Esophagus squamous epithelium (tissue), 5 donors: ENCODE measurements at places on chromosomes 12 and 14.
A peak's percentile ranks its signal among the peaks of the same experiment; 100 is the strongest.

DNA sequence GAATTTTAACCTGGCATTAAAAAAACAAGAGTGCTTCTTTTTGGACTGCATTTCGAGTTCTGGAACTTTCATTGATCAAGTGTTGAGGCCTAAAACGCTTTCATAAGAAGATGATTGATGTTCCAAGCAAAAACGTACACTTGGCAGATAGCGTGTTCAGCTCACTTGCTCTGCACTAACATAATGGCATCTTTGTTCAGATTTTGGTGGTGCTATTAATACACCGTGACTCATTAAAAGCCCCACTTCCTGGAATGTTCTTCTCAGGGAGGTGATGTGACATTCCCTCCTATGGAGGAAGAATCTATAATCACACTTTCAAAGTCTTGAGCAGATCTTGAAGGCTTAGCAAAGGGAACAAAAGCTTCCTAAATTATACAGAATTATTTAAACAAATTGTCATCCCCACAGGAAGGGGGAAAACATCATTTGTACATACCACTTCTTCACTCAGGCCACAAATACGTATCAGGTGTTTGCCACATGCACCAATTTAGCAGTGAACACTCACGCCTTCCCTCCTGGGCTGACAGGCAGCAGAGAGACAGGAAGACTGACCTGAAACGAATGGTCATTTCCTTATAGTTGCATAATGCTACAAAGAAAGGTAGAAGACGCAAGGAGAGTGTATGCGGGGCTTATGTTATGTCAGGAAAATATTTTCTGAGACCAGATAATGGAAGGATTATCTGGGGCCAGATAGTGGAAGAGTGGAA lies 15.4 kb downstream of the HSP90AA1 start:
- no peak overlapping the region for H3K27ac ChIP-seq
- H3K4me3 ChIP-seq, result no peak overlapping the region
- no peaks in the 10 kb centered on the region for H3K36me3 ChIP-seq
- H3K4me1 ChIP-seq, result no peaks in the 10 kb centered on the region
- no peaks in the 10 kb centered on the region for H3K27me3 ChIP-seq

GRCh38 chr12:26239122-26239851 lies 43.9 kb downstream of the SSPN start:
- H3K36me3 ChIP-seq, result no peaks in the 10 kb centered on the region
- H3K4me3 ChIP-seq, result no peak overlapping the region
- H3K4me1 ChIP-seq, result no peaks in the 10 kb centered on the region
- H3K27me3 ChIP-seq, result no peaks in the 10 kb centered on the region
- H3K27ac ChIP-seq, result peak overlapping the region; percentile 61

- H3K27me3 ChIP-seq, result no peaks in the 10 kb centered on the region
- no peak overlapping the region for H3K4me3 ChIP-seq
- H3K4me1 ChIP-seq, result no peaks in the 10 kb centered on the region
- H3K27ac ChIP-seq, result no peak overlapping the region
- H3K36me3 ChIP-seq, result no peaks in the 10 kb centered on the region
These were observed 41.7 kb downstream of the NPAS3 start for GRCh38 chr14:32980178-32980901.

DNA sequence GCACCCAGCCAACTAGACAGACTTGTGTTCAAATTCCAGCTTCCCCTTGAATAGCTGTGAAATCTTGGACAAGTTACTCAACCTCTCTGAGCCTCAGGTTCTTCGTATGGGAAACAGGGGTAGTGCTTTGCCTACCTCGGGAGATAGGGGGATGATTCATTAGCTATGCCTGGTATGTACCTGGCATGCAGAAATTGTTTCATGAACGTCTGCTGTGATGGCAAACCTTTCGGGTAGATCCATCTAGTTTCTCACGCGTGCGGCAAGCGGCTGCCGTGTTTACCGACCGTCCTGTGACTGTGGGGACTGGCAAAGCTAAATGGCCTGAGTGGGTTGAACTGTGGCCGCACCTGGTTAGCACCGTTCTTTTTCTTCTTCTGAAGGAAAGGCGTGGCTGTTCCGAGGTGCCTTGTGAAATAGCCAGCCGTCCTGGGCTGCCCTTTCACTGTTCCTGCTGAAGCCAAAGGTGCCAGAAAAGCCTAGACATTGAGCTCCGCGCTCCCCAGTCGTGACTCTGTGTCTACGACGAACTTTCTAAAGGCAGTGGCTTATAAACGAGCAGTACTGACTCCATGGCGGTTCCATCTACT lies 40.6 kb upstream of the MED13L start:
- peak overlapping the region; percentile 21 for H3K4me3 ChIP-seq
- no peaks in the 10 kb centered on the region for H3K27me3 ChIP-seq
- no peaks in the 10 kb centered on the region for H3K36me3 ChIP-seq
- DNase-seq, result no peak
- peaks cover 27% of the 10 kb centered on the region for H3K4me1 ChIP-seq
- H3K27ac ChIP-seq, result peak overlapping the region; percentile 85

GRCh38 chr14:67940486-67941455 lies 121.2 kb downstream of the RAD51B start:
- H3K27me3 ChIP-seq, result no peaks in the 10 kb centered on the region
- no peak for DNase-seq
- H3K4me3 ChIP-seq, result no peak overlapping the region
- H3K4me1 ChIP-seq, result peaks cover 17% of the 10 kb centered on the region
- no peaks in the 10 kb centered on the region for H3K36me3 ChIP-seq
- H3K27ac ChIP-seq, result peak overlapping the region; percentile 83

GRCh38 chr14:95516554-95517181 lies at the start of gene SYNE3:
TSS of gene SYNE3 (minus strand) at chr14:95516650. CDS start at chr14:95475821, 40,829 bp downstream.
- peak within 1 kb of the TSS; percentile 85 for H3K4me3 ChIP-seq
- peak within 1 kb of the TSS; percentile 75 for H3K27ac ChIP-seq
- no peaks in the 10 kb centered on the region for H3K27me3 ChIP-seq
- no peak for DNase-seq
- H3K4me1 ChIP-seq, result peaks cover 60% of the 10 kb centered on the region

GRCh38 chr12:10722905-10723746 lies at the start of gene YBX3:
TSS of gene YBX3 (minus strand) at chr12:10723323. CDS start at chr12:10723111, 212 bp downstream.
- DNase-seq, result peak; percentile 26
- no peaks in the 10 kb centered on the region for H3K36me3 ChIP-seq
- H3K4me3 ChIP-seq, result peak within 1 kb of the TSS; percentile 96
- H3K27me3 ChIP-seq, result no peaks in the 10 kb centered on the region
- H3K27ac ChIP-seq, result peak within 1 kb of the TSS; percentile 99

GRCh38 chr12:104680491-104680890 lies 223.7 kb downstream of the CHST11 start:
- no peak overlapping the region for H3K27ac ChIP-seq
- no peaks in the 10 kb centered on the region for H3K27me3 ChIP-seq
- DNase-seq, result no peak
- no peaks in the 10 kb centered on the region for H3K4me1 ChIP-seq

- no peak overlapping the region for H3K4me3 ChIP-seq
- no peaks in the 10 kb centered on the region for H3K36me3 ChIP-seq
- H3K27ac ChIP-seq, result no peak overlapping the region
- H3K27me3 ChIP-seq, result no peaks in the 10 kb centered on the region
- no peaks in the 10 kb centered on the region for H3K4me1 ChIP-seq
These were observed 209.8 kb upstream of the FLRT2 start for GRCh38 chr14:85319998-85320630.

DNA sequence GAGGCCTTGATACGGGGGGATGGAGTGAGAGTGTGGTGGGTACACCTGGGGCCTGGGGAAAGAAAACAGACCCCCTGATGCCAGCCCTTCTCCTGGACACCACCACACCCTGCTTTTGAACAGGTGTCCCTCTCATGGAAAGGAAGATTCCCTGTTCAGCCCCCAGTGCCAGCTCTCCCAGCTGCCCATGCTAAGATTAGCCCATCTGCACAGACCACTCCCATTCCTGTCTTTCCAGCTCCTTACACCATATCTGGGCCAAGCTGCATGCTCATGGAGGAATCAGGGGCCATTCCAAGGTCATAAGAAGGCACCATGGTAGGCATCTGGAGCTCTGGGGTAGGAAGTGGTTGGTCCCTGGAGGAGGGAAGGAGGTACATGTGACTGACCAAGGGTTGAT lies 9.6 kb downstream of the NAB2 start:
- H3K27me3 ChIP-seq, result no peaks in the 10 kb centered on the region
- H3K27ac ChIP-seq, result peak overlapping the region; percentile 47
- DNase-seq, result no peak
- peaks cover 23% of the 10 kb centered on the region for H3K36me3 ChIP-seq
- peaks cover 90% of the 10 kb centered on the region for H3K4me1 ChIP-seq
- no peak overlapping the region for H3K4me3 ChIP-seq

GRCh38 chr14:95072310-95072905 lies 84.9 kb downstream of the DICER1 start:
- H3K4me1 ChIP-seq, result no peaks in the 10 kb centered on the region
- H3K27me3 ChIP-seq, result peaks cover 39% of the 10 kb centered on the region
- no peak overlapping the region for H3K27ac ChIP-seq
- no peaks in the 10 kb centered on the region for H3K36me3 ChIP-seq
- no peak for DNase-seq

DNA sequence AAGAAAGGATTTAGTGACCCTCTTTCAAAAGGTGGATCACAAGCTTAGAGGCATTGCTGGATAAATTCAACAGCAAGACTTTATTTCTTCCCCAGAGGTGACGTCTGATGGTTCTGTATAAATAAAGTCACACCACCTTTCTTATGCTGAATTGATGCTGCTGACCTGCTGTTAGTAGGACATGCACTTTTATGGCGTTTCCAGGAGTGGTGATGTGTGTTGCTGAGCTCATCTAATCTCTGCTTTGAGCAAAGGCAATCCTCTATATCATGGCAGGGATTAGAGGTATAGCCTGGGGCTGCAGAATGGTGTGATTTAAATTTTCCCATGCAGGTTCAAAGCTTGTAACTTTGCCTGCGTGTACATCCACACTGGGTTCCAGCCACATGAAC lies 94.9 kb downstream of the ETV6 start:
- no peak overlapping the region for H3K4me3 ChIP-seq
- H3K27me3 ChIP-seq, result no peaks in the 10 kb centered on the region
- no peaks in the 10 kb centered on the region for H3K36me3 ChIP-seq
- H3K27ac ChIP-seq, result peak overlapping the region; percentile 0
- no peak for DNase-seq
- H3K4me1 ChIP-seq, result peaks cover 29% of the 10 kb centered on the region

GRCh38 chr14:78951602-78952001 lies 781.4 kb downstream of the NRXN3 start:
- H3K4me1 ChIP-seq, result no peaks in the 10 kb centered on the region
- DNase-seq, result no peak
- H3K27me3 ChIP-seq, result no peaks in the 10 kb centered on the region
- no peak overlapping the region for H3K27ac ChIP-seq

- H3K27ac ChIP-seq, result no peak overlapping the region
- no peak overlapping the region for H3K4me3 ChIP-seq
- H3K36me3 ChIP-seq, result no peaks in the 10 kb centered on the region
These were observed 87.8 kb downstream of the RIC8B start for GRCh38 chr12:106861984-106862916.

GRCh38 chr14:80233470-80234089 lies 22.3 kb upstream of the DIO2 start:
- H3K27me3 ChIP-seq, result no peaks in the 10 kb centered on the region
- H3K4me1 ChIP-seq, result no peaks in the 10 kb centered on the region
- no peak for DNase-seq

DNA sequence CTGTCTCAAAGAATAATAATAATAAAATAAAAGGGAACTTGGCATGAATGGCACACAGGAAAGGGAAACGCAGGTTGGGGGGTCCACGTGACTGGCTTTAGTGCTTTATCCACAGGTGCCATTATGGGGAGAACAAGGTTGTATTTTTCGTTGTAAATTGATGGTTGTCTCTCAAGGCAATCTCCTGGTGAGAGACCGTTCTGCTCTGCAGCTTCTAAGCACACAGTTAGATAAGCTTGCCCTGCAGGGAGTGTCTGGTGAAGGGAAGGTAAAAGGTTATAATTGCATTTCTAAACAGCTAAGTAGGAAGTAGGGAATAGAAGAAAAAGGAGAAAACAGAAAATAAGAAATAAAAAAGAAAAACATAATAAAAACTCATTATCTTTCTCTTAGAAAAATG lies 69.1 kb upstream of the CPSF6 start:
- no peak overlapping the region for H3K27ac ChIP-seq
- H3K36me3 ChIP-seq, result no peaks in the 10 kb centered on the region

GRCh38 chr14:49966304-49966809 lies 73.5 kb downstream of the ARF6 start:
- peaks cover 85% of the 10 kb centered on the region for H3K4me1 ChIP-seq
- no peaks in the 10 kb centered on the region for H3K36me3 ChIP-seq
- no peak for DNase-seq
- H3K27me3 ChIP-seq, result no peaks in the 10 kb centered on the region
- H3K4me3 ChIP-seq, result no peak overlapping the region

- DNase-seq, result no peak
- H3K4me3 ChIP-seq, result no peak overlapping the region
- H3K36me3 ChIP-seq, result no peaks in the 10 kb centered on the region
- H3K27me3 ChIP-seq, result no peaks in the 10 kb centered on the region
- H3K27ac ChIP-seq, result no peak overlapping the region
These were observed 75.2 kb downstream of the NTS start for GRCh38 chr12:85949253-85949652.

DNA sequence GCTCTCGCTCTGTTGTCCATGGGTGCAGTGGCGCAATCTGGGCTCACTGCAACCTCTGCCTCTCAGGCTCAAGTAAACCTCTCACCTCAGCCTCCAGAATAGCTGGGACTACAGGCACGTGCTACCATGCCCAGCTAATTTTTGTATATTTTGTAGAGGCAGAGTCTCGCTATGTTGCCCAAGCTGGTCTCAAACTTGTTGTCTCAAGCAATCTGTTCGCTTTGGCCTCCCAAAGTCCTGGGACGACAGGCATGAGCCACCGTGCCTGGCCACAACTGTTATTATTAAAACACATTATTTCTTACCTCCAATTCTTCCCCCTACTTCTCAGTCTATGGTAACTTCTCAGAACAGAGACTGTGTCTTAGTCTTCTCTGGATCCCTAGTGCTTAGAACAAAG lies 143.3 kb downstream of the DICER1 start:
- H3K27ac ChIP-seq, result no peak overlapping the region
- no peaks in the 10 kb centered on the region for H3K36me3 ChIP-seq
- no peaks in the 10 kb centered on the region for H3K4me1 ChIP-seq
- H3K27me3 ChIP-seq, result no peaks in the 10 kb centered on the region
- DNase-seq, result no peak

DNA sequence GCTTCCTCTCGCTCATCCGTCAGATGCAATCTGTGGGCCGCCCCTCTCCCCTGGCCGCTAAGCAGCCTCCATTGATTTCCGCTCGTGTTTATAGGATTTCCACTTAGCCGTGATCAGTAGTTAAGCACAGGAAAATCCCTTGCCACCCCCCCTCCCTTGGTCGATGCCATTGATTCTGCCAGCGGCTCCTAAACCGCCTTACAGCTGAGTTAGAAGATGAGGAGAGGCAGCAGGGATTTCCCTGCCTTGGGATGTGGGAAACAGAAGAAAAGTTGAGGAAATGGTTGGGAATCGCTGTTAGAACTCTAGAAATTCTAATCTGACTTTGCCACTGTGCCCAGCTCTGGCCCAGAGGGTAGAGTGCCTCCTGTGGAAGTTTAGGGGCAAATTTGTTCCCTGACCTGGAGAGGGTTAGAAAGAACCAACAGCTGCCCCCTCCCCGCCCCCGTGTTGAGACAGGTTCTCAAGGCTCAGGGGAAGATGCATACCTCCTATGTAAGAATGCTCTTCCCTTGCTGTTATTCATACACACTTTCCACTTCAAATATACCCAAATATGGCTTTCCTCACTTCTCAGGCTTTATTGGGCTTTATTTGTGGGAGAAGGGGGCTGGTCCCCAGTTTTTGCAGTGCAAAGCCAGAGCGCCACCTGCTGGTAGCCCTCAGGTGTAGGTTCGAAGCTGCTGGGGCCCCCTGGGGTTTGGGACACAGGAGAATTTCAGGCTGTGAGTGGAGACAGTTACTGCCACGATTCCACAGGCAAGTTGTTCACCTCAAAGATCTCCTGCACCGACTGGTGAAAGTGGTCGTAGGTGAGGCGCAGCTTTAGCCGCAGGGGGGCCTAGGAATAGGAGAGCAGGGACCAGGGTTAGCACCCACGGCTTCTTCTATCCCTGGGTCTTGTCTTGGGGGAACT lies 3.2 kb downstream of the THTPA start:
- DNase-seq, result no peak
- peaks cover 13% of the 10 kb centered on the region for H3K4me1 ChIP-seq
- H3K36me3 ChIP-seq, result peaks cover 63% of the 10 kb centered on the region
- no peaks in the 10 kb centered on the region for H3K27me3 ChIP-seq
- no peak overlapping the region for H3K27ac ChIP-seq
- H3K4me3 ChIP-seq, result no peak overlapping the region
